ENCODE measurements at places on chromosomes 6 and 20.
A peak's percentile ranks its signal among the peaks of the same experiment; 100 is the strongest.

DNA sequence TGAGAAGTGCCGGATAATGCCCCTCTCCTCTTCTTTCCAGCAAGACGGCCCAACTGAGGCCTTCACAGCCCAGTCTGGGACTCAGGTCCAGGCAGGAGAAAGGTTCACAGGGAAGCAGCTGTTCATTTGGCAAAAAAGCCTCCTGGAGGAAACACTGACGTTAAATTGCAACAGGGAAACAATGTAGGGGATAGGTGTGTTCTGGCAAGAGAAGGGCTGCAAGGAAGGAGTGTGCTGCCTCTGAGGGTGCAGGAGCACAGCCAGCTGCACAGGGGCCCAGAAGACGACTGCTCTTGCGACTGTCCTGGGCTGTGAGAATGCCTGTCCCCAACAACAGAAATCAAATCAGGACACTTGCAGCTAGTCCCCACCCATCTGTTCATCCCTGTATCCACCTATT, 70.6 kb upstream of the PMEPA1 start:
- DNase-seq = no peak

DNA sequence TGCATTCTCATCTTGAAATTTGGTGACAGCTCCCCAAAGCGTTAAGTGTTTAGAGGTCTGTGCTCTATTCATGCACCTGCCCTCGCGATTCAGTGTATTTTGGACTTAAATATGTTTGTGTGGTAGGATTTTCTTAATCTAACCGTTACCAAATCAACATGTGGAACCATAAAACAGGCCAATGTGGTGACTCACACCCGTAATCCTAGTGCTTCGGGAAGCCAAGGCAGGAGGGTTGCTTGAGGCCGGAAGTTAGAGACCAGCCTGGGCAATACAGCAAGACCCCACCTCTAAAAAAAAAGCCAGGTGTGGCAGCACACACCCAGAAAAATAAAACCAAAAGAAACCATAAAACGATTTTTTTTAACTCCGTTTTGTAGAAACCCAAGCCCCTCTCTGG, 31.5 kb downstream of the PYGB start:
- DNase-seq = no peak

GRCh38 chr6:166592821-166593220, 6.3 kb upstream of the RAMACL start:
- DNase-seq = no peak

GRCh38 chr6:15519681-15520080, 143.1 kb downstream of the DTNBP1 start:
- no peak for DNase-seq

DNA sequence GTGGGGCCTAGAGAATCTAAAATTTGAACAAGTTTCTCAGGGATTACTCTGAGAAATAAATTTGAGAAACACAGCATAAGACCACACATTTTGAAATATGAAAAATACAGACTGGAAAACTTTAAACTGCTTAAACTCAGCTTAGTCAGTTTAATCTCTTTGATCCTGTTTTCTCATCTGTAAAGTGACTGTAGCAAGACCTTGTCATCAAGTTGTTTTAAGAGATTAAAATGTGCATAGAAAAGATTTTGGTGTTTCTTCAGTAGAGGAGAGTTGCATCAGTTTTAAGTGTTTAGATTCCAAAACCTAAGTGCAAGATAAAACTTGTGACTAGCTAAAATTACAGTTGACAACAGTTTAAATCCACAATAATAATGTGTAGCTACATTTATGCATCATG, 8.1 kb upstream of the BCKDHB start:
- DNase-seq = no peak

GRCh38 chr20:13356591-13356990, 135.5 kb downstream of the ISM1 start:
- DNase-seq = no peak

- DNase-seq = peak; percentile 72
Observed at GRCh38 chr20:4064144-4064909, 49.0 kb upstream of the RNF24 start.

DNA sequence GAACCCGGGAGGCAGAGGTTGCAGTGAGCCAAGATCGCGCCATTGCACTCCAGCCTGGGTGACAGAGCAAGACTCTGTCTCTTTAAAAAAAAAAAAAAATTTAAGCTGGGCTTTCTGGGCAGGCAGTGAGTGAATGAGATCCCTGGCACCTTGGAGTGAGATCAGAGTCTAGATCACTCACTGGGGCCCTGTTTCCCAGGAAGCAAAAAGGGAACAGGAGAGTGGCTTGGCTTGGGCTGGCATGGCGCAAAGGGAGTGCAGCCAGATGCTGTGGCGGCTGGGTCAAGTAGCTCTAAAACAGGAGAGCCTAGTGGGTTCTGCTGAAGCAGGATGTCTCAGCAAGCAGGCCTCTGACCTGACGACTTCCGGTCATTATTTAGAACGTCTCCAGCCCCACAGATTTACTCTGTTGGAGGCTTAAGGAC, 10.4 kb downstream of the PLCG1 start:
- no peak for DNase-seq

DNA sequence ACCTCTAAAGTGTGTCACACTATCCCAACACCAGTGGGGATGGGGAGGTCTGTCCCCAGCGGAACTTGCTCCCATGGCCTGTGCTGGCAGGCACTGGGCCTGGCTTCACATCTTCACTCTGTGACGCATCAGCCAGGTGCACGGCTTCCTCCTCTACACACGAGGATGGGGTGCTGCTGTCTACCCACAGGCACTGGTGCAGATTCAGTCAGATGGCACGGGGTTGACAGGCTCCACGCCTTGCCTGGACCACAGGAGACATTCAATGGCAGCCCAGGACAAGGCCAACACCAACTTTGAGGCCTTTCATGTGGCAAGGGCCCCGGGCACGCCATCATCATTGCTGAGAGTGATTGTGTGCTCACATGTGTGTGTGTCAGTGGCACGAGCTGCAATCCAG, 92.4 kb downstream of the TMEM242 start:
- DNase-seq = no peak

DNA sequence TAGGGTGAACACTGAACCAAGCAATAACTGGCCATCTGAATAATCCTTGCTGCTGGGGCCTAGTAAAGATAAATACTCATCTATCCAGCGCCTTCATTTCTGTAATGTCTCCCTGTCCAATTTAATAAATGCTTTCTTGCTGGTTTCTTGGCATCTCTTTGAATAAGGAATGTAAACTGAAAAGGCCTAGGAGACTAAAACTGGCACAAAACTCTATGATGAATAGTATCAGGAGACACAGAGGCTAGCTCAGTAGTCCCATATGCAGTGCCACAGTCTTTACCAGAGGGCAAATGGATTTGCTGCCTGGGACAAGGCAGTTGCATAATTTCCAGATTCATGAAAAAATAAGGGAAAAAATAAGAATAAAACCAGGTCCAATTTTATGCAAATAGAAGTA, 324.4 kb downstream of the CENPW start:
- DNase-seq = no peak

DNA sequence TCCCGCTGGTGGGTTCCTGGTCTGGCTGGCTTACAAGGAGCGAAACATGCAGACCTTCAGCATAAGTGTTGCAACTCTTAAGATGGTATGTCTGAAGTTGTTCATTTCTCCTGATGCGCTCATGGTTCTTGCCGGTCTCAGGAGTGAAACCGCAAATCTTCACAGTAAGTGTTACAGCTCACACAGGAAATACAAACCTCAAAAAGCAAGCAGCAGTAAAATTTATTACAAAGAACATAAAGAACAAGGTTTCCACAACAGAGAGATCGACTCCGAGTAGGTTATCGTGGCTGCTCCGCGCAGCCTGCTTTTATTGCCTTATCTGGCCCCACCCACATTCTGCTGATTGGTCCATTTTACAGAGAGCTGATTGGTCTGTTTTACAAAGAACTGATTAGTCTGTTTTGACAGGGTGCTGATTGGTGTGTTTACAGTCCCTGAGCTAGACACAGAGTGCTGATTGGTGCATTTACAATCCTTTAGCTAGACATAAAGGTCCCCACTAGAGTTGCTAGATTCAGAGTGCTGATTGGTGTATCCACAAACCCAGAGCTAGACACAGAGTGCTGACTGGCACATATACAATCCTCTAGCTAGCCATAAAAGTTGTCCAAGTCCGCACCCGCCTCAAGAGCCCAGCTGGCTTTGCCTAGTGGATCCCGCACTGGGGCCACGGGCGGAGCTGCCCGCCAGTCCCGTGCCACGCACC, 39.2 kb downstream of the TRIM27 start:
- DNase-seq = no peak

DNA sequence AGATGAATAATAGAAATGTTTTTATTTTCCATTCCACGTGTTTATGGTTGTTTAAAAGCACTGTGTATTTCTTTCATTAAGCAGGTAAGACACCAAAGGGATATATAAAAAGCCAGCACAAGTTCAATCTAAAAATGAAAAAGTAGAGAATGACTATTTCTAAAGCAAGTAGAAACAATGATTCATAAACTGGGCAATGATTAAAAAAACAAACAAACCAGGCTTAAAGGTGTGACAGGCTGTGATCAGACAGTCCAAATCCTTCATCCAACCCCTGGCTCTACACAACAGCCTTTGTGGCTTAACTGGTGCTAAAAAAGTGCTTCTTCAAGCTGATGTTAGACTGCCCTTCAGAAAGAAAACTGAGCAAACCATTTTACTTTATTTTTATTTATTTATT, 45.7 kb upstream of the TSHZ2 start:
- DNase-seq = no peak

DNA sequence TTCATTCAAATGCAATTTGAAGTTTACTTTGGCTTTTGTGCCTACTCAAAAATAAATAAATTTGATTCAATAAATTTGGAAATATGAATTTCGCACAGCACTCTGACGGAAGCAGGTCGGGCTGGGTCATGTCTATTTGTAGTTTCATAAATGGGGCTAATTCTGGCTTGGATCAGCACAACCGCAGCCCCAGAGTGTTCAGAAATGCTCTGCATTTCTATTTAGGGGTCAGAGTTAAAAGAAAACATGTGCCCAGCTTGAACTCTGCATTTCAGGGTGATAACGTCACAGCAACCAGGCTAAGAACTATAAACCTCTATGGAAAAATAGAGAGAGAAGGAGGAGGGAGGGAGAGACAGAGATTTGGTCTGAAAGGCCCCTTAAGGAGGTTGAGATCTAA, 480.9 kb upstream of the NOX3 start:
- no peak for DNase-seq

DNA sequence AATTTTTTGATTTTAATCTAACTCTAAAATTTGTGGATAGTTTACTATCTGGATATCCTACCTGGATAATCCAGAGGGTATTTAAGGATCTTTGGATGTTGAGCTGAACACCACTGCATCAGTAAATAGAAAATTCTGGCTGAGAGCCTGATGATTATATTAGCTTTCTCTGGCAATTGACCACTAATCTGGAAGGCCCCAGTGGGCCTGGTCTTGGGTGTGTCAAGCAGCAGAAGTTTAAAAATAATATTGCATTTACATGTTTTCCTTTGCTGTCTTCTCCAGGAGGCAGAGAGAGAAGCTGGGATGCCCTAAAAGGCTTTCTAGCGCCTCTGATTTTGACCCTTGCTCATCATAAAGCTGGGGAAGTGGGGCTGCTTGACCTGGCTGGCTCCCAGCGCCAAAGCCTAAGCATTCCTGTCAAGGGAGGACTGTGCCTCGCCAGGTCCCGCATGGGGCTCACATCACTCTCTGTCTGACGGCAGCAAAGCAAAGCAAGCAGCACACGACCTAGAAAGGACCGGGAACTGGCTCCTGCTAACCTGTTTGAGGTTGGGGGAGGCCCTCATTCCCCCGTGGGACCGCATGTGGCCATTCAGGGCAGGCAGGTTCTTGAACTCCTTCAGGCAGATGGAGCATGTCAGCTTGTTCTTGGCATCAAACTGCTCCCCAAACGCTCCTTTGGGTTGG, 46.6 kb upstream of the MRPS10 start:
- no peak for DNase-seq

GRCh38 chr6:71724456-71725125, 161.8 kb upstream of the RIMS1 start:
- no peak for DNase-seq

- DNase-seq = no peak
Observed at GRCh38 chr6:2794171-2794730, 29.1 kb downstream of the WRNIP1 start.

DNA sequence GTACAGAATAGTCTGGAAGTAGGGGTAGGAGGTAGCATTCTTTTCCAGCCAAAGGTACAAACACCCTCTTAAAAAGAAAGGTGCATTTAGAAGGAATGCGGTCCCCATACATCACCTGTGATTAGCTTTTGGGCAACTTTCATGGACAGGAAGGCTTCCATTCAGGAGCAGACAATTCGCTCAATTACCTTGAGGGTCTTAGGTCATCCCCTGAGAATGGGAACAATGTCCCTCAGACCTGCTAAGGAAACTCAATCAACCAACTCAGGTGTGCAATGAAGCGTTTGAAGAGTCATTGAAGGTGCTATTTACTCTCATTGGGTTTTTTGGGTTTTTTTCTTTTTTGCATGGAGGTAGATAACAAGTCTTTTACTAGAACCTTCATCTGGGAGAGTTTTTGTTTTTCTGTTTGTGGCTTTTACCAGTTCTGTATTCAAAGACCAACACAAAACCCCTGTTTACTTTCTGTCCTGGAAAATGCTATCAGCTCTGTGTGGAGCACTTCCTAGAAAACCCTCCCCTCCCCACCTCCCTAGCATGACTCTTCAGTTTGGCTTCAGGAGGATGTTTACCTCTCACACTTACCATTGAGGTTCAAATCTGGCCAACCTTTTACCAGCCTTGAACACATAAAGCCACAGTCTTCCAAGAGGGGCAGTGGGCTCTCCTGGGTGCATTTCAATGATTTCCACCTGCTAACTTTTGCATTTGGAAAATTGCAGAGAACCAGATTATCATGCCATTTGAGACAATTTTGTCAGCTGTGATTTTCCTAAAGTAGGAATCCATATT, 271.2 kb upstream of the PRDM1 start:
- no peak for DNase-seq

DNA sequence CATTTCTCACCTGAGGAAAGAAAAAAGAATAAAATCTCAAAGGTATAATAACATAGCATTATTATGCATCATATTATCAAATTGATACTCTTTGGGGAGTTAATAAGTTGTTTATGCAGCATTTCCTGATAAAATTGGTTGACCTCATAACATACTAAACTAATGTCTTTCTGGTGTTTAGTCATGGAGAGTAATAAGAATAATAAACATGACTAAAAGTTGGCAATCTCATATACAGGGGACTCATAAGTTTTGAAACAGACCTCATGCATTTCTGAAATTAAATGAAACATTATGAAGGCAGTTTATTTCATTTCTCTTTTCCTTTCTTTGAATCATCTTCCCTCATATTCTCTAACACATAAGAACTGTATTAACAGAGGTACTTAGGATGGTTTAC, 60.5 kb upstream of the PRDM1 start:
- no peak for DNase-seq

GRCh38 chr20:35551503-35551902, 9.6 kb downstream of the ERGIC3 start:
- DNase-seq = no peak

- DNase-seq = no peak
Observed at GRCh38 chr6:152068622-152069261, 261.3 kb downstream of the ESR1 start.

Measured in GOT3 (cell line).